ENCODE measurements at places on chromosomes 6 and 20. TPM values are rescaled to one million over a fixed set of nuclear protein-coding genes. Genes with fewer than 3 reads are reported as not detected.

GLO1 gene
- total RNA-seq: 134 TPM

CLVS2 gene
- total RNA-seq: not detected

COL12A1 gene
- not detected for total RNA-seq

BEND6 gene
- total RNA-seq: not detected

CNBD2 gene
- total RNA-seq: 3.6 TPM

FRK gene
- total RNA-seq: 0.05 TPM

KIFC1 gene
- total RNA-seq: 80.9 TPM

THBS2 gene
- total RNA-seq: not detected

NKX2-2 gene
- not detected for total RNA-seq

TRMT11 gene
- 25.4 TPM for total RNA-seq

BPIFB2 gene
- not detected for total RNA-seq

ECT2L gene
- total RNA-seq: not detected

ANKRD66 gene
- not detected for total RNA-seq

MATN4 gene
- total RNA-seq: 0.64 TPM

MAP7 gene
- total RNA-seq: 0.94 TPM

MCHR2 gene
- not detected for total RNA-seq

ALDH8A1 gene
- 1.1 TPM for total RNA-seq

GCNT2 gene
- 2.8 TPM for total RNA-seq

TASP1 gene
- 9.6 TPM for total RNA-seq

C20orf144 gene
- total RNA-seq: 0.28 TPM

EPPIN gene
- not detected for total RNA-seq

CRISP2 gene
- total RNA-seq: not detected

GTSF1L gene
- total RNA-seq: not detected

DLK2 gene
- 2.1 TPM for total RNA-seq

CASS4 gene
- total RNA-seq: 4.6 TPM

CTAGE9 gene
- not detected for total RNA-seq

SYNDIG1 gene
- total RNA-seq: not detected

CD24 gene
- 2.0 TPM for total RNA-seq

PNPLA1 gene
- not detected for total RNA-seq

SLC22A2 gene
- not detected for total RNA-seq

OPN5 gene
- total RNA-seq: not detected

GJA10 gene
- 0.32 TPM for total RNA-seq

GPR6 gene
- total RNA-seq: not detected

FAM210B gene
- 9.2 TPM for total RNA-seq

INSM1 gene
- 31.5 TPM for total RNA-seq

Data from activated T-helper 2 cell treated with anti-CD3 and anti-CD28 coated beads, Interferon-gamma antibody, Interleukin-2, Interleukin-4, amounts not matched to agents 10 μg/mL and 5 μg/mL and 100 μg/mL, durations not matched to agents 14 hours and 24 hours and 36 hours (primary cell).